Gastrocnemius medialis (tissue), 4 donors: ENCODE measurements at places on chromosomes 4 and X. TPM values are rescaled to one million over a fixed set of nuclear protein-coding genes. Genes with fewer than 3 reads are reported as not detected.

DNA sequence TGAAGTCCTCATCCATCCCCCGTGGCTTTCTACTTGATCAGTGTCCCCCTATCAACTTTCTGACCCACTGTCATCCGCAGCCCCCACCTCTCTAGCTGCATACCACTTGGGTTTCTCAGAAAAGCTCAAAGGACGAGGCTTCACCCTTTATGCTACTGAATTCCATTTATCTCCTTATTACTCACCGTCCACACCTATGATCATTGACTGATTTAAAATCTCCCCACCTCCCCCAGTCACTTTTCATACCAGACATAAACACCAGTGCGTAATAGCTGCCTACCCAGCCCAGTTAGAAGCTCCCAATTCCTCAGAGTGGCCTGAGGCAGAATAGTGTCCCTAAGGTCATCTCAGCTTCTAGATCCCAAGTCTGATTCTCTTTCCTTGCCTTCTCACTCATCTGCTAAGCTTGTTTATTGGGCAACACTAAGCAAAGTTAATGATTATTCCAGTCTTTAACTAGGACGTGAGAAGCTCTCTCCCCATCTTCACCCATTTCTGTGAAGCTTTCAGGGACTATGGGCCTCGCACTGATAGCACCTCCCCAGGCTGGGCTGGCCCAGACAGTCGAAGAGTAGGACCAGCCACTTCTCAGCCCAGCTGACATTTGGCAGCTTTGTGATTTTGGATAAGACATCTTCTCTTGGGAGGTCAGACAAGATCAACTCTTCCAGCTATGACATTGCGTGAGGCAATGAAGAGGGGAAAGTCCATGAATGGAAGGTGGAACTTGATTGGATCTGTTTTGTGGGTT is 7.2 kb upstream of the DDX60L start:
- no peak overlapping the region for H3K27ac ChIP-seq
- H3K27me3 ChIP-seq, result no peaks in the 10 kb centered on the region
- H3K4me1 ChIP-seq, result peaks cover 21% of the 10 kb centered on the region
- no peak overlapping the region for H3K4me3 ChIP-seq
- DNase-seq, result no peak

Gene VCX3A
- not detected for total RNA-seq

DNA sequence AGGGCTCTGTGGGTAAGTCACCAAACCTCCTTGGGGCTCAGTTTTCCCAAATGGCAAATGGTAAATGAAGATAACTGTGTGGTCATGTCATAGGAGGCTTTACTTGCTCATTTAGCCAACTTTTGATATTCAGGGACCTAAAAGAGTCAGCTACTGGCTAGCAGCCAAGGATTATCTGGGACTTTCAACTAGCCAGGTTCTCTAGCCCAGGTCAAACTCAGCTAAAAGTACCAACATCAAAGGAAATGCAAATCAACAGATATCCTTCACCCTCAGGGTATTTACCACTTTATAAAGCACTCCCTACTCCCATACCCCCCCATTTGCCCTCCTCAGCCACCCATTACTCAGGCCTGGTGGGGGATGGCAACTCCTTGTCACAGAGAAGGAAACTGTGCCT is 7.5 kb downstream of the AMER1 start:
- no peak overlapping the region for H3K4me3 ChIP-seq
- no peaks in the 10 kb centered on the region for H3K27me3 ChIP-seq
- no peaks in the 10 kb centered on the region for H3K36me3 ChIP-seq
- no peak for DNase-seq
- no peak overlapping the region for H3K27ac ChIP-seq

- H3K4me1 ChIP-seq, result no peaks in the 10 kb centered on the region
- H3K4me3 ChIP-seq, result no peak overlapping the region
- DNase-seq, result no peak
- peaks cover 5% of the 10 kb centered on the region for H3K27me3 ChIP-seq
- no peaks in the 10 kb centered on the region for H3K36me3 ChIP-seq
Observed at GRCh38 chr4:8613421-8614364, 21.1 kb downstream of the CPZ start.

GRCh38 chr4:178784491-178784890 is 1342.3 kb upstream of the AGA start:
- no peaks in the 10 kb centered on the region for H3K4me1 ChIP-seq
- no peaks in the 10 kb centered on the region for H3K36me3 ChIP-seq
- no peaks in the 10 kb centered on the region for H3K27me3 ChIP-seq
- H3K4me3 ChIP-seq, result no peak overlapping the region

Gene CT47A1
- total RNA-seq, result not detected
